Activated CD8-positive, alpha-beta T cell treated with anti-CD3 and anti-CD28 coated beads, Interleukin-2, amount 10 ng/mL, durations not matched to agents 7 days and 5 days (primary cell): ENCODE measurements at places on chromosomes 6 and 20. TPM values are rescaled to one million over a fixed set of nuclear protein-coding genes. Genes with fewer than 3 reads are reported as not detected.

GRCh38 chr20:59355242-59355641 is 54.8 kb downstream of the EDN3 start:
- no peak for DNase-seq

DNA sequence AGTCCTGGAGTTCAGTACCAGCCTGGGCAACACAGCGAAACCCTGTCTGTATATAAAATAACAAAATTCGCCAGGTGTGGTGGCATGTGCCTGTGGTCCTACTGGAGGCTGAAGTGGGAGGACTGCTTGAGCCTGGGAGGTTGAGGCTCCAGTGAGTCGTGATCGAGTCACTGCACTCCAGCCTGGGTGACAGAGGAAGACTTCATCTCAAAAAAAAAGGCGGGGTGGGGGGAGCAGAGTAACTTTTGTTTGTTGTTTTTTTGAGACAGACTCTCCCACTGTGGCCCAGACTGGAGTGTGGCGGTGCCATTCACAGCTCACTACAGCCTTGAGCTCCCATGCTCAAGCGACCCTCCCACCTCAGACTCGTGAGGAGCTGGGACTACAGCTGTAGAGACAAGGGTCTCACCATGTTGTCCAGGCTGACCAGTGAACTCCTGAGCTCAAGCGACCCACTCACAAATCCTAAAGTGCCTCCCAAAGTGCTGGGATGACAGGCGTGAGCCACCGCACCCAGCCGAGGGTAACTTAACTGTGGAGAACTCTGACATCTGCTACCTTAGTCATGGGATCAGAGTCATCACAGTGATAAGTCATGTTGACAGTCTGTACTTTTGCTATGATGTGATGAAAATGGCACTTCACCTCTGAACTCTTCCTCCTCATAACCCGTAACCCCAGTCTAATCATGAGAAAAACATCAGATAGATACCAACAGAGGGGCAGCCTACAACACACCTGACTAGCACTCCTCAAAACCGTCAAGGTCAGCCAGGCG is 16.5 kb downstream of the PEDS1 start:
- DNase-seq: no peak

PXDC1 gene
- not detected for total RNA-seq

DNA sequence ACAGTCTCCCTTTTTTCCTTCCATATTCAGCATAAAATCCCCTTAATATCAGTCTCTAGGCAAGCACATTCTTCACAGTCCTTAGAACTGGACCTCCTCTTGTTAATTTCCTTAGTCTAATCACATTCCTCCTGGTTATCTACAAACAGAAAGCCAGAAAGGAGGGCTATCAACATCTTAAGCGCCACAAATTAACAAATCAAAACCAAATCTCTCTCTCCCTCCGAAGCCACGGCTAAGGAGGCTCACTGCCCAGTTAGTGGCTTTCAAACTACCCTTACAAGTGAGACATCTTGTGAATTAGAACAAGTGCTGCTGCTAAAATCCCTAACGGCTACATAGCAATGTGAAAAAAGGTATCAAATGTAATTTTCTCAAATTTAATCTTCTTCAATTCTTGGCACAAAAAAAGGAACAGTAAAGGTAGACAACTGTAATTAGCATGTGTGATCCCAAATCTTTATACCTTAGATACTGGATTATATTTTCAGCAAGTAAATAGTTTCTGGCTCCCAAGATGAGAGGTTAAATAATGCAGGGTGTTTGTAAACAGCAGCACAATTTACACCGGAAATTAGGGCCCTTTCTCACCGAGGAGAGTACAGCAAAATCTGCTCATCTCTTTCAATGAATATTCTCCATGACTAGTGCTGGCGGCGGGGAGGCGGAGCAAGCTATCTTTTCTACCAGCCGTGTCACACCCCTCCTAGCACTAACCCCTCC is 1.4 kb upstream of the TRIM39 start:
- DNase-seq: peak; percentile 91

SLC22A16 gene
- total RNA-seq: not detected

TULP1 gene
- not detected for total RNA-seq

GRCh38 chr20:41392295-41392694 is 25.7 kb upstream of the EMILIN3 start:
- DNase-seq: no peak

- DNase-seq: no peak
Measured at GRCh38 chr6:45504947-45505346, 127.2 kb upstream of the SUPT3H start.

LHFPL5 gene
- not detected for total RNA-seq

- no peak for DNase-seq
Measured at GRCh38 chr20:5164645-5165625, 38.1 kb downstream of the CDS2 start.

GRCh38 chr6:24778878-24779277 is 4.1 kb downstream of the GMNN start:
- no peak for DNase-seq

- peak; percentile 56 for DNase-seq
Measured at GRCh38 chr6:129370268-129370916, 339.6 kb downstream of the ARHGAP18 start.

DNA sequence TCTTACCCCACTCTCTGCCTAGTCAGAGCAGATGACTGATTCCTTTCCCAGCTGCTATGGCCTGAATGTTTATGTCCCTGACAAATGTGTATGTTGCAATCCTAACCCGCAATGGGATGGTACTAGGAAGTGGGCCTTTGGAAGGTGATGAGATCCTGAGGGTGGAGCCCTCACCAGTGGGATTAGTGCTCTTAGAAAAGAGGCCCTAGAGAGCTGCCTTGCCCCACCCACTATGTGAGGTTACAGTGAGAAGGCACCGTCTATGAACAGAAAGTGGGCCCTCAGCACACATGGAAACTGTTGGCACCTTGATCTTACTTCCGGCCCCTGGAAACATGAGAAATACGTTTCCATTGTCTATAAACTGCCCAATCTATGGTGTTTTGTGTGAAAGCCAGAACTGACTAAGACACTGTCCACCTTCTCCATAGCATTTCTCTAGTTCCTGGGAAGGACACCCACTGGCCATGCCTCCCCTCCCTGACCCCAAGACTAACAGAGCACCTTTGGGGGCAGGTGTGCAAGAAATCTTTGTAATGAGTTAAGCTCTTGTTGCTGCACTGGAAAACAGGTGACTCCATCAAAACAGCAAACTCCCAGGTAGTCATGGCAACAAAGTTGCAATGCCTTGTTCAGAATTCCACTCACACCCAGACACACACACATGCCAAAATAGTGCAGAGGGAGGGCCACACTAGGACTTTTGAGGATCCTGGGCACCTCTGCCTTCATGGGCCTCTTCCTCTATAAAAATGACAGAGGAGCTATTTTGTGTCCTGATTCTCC is 16.2 kb downstream of the GABRR2 start:
- peak; percentile 62 for DNase-seq

DNA sequence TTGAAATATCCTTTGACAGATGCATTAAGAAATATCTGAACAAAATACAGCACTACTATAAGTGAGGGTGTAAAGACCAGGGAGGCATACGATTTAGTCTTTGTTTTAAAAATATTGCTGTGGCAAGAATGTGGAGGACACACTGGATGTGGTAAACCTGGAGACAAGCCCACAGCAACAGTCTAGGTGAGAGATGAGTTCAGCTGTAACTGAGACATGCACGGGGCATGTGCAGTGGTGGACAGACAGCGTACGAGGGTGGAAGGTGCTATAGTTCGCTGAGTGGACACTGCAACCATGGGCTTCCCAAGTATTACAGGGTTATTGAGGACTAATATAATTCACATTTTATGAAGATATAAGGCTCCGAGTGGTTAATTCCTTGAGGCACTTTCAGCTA is 1.8 kb downstream of the NANP start:
- no peak for DNase-seq

CLIC5 gene
- total RNA-seq: 1.8 TPM

GRCh38 chr20:35240811-35241293 is 14.4 kb downstream of the MMP24 start:
- DNase-seq: no peak

DNA sequence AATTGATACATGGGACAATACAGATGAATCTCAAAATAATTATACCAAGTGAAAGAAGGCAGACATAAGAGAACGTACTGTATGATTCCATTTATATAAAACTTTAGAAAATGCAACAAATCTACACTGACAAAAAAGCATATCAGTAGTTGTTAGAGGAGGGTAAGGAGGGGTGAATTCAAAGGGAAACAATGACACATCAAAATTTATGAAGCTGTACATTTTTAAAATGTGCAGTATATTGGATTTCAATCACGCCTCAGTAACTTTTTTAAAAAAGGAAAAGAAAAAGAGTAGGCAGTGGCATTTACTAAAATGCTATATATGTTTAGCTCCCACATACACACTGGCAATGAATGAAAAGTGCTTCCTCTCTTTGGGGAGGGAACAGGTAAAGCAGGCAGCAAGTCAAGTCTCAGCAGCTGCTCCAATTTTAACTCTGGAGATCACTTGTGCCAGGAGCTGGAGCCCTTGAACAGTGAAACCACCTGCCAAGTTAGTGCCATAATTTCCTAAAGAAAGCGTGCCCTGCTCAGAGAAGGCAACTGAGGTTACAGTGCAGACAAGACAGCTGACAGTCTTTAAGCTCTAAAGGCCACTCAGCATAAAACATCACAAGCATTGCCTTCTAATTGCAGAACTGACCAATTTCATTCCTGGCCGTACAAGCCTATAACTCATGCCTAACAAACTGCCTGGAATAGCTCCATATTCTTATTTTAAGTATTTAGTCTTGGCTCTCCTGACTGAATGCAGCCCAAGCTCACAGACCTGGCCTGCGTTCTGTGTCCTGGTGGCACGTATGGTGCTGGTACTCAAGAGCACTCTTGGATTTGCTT is 10.9 kb downstream of the FKBP1A start:
- no peak for DNase-seq

DNA sequence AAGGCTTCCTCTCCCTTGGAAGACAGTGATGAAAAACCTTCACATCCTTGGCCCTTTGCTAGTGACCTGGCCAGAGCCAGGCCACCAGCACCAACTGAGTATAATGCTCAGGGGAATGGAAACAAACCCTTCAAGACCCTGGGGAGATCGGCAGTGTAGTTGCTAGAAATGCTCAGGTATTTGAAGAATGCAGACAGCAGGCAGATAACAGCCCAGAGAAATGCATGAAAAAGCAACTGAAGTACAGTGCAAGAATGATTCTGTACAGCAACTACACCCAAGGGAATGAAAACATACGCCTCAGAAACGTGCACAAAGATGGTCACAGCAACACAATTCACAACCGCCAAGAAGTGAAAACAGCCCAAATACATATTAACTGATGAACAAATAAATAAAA is 41.1 kb downstream of the PPP1R3G start:
- no peak for DNase-seq

DNA sequence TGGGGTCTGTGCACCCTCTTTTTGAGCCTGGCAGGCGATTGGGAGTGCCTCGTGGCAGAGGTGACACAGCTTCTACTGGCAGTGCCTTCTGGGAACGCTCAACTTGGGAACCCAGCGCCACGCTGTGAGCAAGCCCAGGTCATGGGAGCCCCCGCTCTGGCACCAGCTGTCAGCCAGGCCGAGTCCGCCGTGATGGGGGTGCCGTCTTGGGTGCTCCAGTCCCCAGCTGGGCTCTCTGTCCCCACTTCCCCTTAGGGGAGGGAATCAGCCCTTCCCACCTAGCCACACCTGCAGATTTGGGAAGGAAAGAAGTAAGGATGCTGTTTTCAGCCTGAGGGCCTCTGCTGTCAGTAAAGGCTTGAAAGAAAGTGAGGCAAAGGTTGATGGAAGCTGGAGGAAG is 31.0 kb upstream of the NTSR1 start:
- DNase-seq: no peak

GATA5 gene
- total RNA-seq: not detected

DNA sequence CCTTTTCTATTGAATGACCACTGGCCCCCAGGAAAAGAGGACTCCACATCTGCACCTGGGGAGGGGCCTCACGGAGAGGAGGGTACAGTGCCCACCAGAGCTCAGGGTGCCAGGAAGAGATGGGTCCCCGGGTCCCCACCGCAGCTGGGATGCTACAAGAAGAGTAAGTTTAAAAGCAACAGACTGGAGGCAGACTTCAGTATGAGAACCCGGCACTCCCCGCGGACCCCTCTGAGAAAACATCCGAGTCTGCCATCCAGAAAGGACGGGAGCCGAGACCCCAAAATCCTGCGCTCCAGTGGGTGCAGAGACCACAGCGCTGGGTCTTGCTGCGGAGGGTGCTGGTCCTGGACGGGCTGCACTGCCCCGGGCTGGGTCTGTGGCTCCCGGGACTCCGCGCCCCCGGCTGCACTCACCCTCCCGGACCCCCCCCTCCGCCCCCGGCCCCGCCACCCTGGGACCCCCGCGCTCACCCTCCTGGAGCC is 350 bp downstream of the HELZ2 start:
- no peak for DNase-seq

DNA sequence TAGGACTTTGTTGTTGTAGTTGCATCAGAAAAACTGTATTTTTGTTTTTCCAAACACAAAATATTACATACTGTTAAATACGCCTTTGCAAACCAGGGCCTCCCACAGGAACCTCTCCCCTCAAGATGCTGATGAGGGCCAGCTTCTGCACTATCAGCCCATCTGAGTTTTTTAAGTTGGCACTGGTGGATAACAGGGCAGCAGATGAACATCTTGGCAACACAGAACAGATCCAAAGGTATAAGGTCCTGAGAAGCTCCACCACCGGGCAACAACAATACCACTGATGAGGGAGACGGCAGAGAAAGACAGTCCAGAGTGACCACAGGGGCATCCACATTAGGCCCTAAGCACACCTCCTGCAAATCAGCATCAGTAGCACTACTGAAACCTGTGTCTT is 177.7 kb downstream of the DLL1 start:
- DNase-seq: no peak

DNA sequence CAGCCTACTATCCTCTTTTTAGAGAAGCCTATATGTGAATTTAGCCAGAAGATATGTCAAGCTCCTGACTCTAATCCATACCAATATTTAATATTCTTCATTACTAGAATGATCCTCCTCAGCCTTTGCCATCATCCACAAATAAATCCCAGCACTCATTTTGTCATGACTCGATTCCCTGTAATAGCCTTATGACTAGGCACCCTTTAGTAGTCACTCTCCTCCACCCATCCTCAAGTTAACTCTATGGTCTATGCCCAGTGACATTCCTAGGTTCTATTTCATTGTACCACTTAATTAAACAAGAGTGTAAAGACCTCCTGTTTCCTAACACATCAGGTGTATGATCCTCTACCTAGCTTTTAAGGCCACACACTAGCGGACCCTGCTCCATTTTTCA is 450.4 kb upstream of the CITED2 start:
- DNase-seq: no peak
